ENCODE measurements at places on chromosomes 3 and 15.

- DNase-seq: no peak
Measured at GRCh38 chr3:39935261-39935660, 125.9 kb downstream of the MYRIP start.

- no peak for DNase-seq
Measured at GRCh38 chr3:7203969-7204847, 343.3 kb downstream of the GRM7 start.

DNA sequence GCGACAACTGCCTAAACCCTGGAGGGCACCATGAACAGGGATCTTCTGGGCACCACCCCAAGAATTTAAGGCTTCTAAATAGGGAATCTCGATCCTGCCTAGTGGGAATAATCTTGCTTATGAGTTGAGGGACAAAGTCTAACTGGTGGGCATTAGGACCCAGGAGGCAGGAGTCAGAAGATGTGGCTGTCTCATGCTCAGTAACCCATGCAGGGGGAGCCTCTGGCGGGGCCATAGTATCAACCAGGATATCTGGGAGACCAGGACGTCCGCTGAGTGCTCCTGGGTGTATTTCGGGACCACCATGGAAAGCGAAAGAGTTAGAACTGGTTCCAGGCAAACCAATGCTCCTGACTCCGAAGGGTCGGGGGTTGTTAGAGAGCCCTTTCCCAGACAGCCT lies 356.1 kb downstream of the OTOL1 start:
- no peak for DNase-seq

GRCh38 chr3:179681492-179682263 lies 28.8 kb downstream of the USP13 start:
- DNase-seq: no peak

DNA sequence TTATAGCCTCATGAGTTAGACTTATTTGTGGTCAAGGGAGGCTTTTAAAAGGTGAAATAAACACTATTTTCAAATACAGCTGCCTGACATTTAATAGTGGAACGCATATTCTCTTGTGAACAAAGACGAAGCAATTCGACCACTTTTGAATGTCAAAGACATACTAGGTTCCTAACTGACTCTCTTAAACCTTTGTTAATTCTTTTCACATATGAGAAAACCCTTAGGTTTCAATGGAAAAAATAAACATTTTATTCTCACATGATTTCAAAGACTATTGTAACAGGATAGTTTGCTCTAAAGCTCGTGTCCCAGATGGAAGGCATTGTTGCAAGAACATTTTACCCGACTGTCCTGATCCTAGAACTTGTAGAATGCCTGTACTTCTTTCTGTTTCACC lies 74.8 kb upstream of the BOC start:
- no peak for DNase-seq

GRCh38 chr15:53323191-53323590 lies 436.3 kb downstream of the WDR72 start:
- DNase-seq: no peak

- no peak for DNase-seq
Measured at GRCh38 chr3:129367821-129368220, 60.6 kb downstream of the EFCAB12 start.
